SK-MEL-5 (cell line): ENCODE measurements at places on chromosomes 16 and 17. TPM values are rescaled to one million over a fixed set of nuclear protein-coding genes. Genes with fewer than 3 reads are reported as not detected.

Gene PIPOX
- total RNA-seq, result 0.21 TPM in 1 of 2 replicates, not detected in the other

GRCh38 chr17:21677911-21678310 is 14.4 kb upstream of the KCNJ18 start:
- no peak for DNase-seq

DNA sequence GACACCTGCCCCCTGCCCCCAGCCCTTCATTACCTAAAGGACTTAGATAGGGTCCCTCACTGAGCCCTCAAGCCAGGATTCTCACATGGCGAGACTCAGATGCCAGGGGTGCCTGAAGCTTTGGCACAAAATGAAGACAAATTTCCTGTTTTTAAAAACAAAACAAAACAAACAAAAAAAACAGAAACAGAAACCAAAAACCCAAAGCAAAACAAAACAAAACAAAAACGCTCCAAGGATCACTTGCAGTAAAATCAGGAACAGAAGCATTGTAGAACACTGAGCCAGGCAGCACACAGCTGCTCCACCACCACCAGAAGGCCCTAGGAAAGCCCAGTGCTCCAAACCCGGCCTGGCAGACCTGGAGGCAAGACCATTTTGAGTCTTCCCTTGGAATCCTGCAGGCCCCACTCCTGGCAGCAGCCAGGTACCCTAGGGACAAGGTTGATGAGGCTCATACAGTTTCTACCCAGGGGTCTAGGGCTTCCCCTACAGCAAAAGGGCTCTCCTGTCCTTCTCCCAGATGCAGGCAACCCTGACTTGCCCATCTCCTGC is 20.8 kb downstream of the MYO18A start:
- DNase-seq, result no peak

Gene NPIPA5
- total RNA-seq, result 0.32 and 0.93 TPM in 2 replicates

Gene GCGR
- not detected in 2 replicates for total RNA-seq

DNA sequence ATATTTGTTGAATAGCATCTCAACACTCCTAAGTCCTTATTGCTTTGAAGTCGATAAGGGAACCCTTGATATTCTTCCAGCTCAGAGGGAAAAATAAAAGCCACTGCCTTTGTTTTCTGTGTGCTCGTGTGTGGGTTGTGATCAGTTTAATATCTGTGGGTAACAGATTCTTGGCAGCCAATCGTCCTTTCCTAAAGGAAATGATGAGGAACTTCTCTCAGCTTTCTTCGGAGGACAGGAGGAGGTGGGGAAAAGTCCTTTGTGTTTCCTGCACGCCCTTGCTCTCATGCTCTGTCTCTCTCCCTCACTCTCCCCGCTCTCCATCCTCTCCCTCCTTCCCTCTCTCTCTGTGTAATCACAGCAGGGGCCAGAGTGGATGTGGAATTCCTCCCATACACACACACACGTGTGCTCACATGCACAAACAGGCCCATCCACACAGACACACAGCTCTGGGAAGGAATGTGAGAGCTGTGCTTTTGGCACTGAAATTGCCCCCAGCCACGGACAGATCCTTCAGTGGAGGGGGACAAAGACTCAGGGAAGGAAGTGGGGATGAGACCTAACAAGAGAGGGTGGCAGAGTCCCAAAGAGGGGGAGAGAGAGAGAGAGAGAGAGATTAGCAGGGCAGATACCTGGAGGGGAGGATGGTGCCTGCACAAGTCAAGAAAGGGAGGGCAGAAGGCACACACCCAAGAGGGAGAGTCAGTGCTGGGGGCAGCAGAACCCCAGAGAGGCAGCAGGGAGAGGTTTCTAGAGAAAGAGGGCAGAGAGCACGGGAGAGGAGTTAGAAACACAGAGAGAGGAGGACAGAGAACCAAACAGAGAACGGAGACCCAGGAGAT is 83.5 kb upstream of the PLCG2 start:
- DNase-seq, result no peak

DNA sequence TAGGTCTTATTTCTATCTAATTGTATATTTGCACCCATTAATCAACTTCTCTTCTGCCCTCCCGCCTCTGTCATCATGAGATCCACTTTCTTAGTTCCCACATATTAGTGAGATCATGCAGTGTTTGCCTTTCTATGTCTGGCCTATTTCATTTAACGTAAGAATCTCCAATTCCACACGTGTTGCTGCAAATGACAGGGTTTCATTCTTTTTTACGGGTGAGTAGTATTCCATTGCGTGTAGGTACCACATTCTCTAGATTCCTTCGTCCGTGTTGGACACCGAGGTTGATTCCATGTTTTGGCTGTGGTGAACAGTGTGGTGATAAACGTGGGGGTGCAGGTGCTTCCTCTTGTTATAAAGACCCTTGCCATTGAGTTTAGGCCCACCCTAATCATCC is 64.7 kb upstream of the GSE1 start:
- DNase-seq, result no peak

- DNase-seq, result peak; percentile 91
Observed at GRCh38 chr17:8057691-8058114, 18.8 kb downstream of the ALOX15B start.

Gene DPEP3
- total RNA-seq, result not detected in 2 replicates

- DNase-seq, result no peak
Observed at GRCh38 chr17:227078-227945, 45.9 kb upstream of the DOC2B start.

Gene NXPH3
- total RNA-seq, result 0.26 and 0.35 TPM in 2 replicates

Gene SYT17
- total RNA-seq, result 17.3 and 18.5 TPM in 2 replicates

GRCh38 chr17:49715717-49716279 is 8.0 kb upstream of the SLC35B1 start:
- no peak for DNase-seq

- no peak for DNase-seq
Observed at GRCh38 chr17:21772321-21772720, 80.0 kb downstream of the KCNJ18 start.

- no peak for DNase-seq
Observed at GRCh38 chr16:85055493-85056210, 28.1 kb downstream of the KIAA0513 start.

- no peak for DNase-seq
Observed at GRCh38 chr17:50728881-50729765, 9.7 kb downstream of the LUC7L3 start.

DNA sequence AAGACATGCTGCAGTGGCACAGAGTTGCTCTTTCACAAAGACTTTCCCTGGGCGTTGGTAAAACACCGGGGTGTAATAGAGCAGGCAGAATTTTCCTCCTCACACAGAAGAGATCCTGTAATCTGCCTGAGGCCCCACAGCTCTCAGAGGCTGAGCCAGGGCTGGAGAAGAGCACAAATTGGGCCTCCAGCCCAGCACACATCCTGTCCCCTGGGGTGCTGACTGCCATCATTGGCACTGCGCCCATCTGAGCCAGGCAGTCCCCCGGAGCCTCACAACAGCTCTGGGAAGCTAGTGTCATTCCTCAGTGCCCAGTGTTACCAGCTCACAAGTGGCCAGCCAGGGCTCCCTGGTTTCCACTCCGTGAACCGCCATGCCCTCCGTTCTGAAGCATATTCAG is 119.4 kb downstream of the SOCS1 start:
- peak; percentile 27 for DNase-seq

DNA sequence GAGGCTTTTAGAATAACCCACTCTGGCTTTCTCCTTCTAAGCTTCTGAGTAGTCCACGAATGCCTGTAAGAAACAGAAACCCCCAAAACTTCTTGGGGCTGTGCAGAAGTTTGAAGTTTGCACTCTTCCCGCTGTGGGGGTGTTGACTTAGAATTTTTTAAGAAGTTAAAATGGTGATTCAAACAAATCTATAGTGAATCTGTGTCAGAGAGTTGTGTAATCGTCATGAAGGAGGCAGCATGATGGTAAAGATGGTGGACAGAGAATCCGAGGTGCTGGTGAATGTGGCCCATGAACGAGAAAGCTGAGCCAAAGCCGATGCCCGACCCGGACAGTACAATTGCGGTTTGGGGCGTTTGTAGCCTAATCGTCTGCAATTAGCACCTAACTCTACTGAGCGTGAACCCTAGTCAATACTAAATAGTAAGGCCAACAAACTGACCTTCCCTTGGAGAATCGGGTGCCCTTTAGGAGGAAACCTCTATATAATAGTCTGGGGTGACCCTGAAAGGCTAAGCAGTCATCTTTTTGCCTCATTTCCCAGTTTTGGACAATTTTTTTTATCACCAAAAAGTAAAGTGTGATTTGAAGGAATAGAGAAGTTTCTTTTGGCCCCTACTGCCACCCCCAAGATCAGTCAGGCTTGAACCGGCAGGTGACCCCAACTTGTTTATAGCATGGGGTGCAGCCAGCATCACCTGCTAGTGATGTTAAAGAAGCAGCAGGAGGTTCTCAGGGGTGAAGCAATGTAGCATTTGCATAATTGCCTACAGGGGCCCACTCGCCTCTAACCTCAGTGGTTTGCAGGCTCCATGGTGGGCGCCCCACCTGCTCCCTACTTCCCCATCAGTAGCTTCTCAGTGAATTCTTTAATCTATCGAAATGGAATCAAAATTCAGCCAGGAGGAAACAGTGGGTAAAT is 11.2 kb downstream of the IRF8 start:
- no peak for DNase-seq

- DNase-seq, result no peak
Observed at GRCh38 chr17:8055851-8056231, 17.0 kb downstream of the ALOX15B start.

Gene MMD
- total RNA-seq, result 11.2 and 11.6 TPM in 2 replicates

- DNase-seq, result no peak
Observed at GRCh38 chr17:1146561-1147265, 33.1 kb downstream of the ABR start.

Gene LLGL2
- total RNA-seq, result 6.6 and 9.8 TPM in 2 replicates

DNA sequence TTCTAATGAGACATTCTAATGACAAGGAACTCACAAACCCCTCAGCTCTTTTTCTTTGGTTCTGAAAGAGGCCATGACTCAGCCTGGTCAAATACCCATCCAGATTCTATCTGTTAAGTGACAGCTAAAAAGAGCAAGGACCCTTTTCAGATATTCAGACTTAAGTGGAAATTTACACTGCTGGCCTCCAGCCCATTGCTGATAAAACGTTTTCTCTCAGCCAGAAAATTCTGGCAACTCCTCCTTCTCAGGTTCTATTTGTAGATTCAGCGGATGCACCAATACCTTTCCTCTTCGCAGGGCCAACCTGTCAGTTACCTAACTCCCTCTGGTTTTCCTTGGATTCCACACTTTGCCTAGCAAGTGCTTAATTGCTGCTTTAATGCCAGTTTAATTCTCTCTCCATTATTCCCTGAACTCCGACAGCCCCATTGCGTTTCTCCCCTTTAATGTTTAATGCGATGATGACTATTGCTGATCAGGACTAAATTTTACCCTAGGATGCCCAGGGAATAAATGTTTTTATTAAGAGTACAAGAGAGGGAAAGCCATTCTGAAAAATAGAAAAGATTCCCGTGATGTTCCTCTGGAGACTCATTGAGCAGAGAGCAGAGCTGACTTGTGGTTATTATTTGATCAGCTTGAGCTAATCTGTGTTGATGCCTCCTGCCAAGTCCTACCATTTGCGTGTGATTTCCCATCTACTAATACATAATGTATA is 35.9 kb upstream of the TOM1L1 start:
- no peak for DNase-seq

DNA sequence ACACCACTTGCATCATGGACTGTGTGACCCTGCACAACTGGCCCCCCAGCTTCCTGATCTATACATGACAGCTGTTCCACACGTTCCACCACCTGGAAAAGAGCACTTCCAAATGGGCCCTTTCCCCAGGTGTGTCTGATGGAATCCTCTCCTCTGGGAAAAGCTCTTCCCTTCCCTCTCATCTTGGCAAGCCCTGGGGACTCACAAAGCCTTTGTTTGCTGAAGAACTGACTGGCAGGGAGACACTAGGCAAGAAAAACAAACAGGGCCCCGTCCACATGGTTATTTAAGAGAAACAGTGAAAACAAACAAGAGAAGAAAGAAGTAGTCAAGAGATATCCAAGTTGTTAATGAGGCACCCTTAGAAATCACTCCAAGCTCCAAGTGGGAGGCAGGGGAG is 52.6 kb downstream of the C16orf95 start:
- no peak for DNase-seq

DNA sequence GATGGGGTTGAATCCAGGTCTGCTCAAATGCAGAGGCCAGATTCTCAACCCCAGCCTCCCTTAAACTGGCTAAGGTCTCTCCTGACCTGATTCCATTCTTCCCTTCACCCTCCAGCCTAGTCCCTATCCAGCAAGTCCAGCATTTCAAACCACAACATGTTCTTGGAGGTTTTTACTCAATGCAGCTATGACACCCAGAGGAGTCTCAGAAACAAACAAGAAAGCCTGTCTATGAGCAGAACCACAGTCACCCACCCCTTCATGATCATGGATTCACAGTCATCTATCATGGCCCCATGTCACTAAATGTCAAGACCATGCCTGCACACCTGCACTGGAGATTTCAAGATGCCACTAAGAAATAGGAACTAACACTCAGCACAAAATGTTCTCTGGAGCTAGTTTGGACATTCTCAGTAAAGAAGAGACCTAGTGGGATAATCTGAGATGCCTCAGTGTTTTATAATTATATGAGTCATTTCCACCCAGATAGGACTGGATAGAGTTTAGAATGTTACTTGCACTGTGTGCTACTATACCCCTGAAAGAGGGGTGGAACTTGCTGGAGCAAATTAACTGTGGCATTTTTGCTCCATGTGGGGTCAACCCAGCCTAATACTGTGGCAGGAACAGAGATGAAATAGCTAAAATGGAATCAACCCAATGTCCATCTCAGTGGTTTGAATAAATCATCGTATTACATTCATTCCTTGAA is 9.5 kb upstream of the METTL22 start:
- no peak for DNase-seq

- DNase-seq, result peak; percentile 48
Observed at GRCh38 chr17:57004944-57005579, 27.1 kb downstream of the SCPEP1 start.

DNA sequence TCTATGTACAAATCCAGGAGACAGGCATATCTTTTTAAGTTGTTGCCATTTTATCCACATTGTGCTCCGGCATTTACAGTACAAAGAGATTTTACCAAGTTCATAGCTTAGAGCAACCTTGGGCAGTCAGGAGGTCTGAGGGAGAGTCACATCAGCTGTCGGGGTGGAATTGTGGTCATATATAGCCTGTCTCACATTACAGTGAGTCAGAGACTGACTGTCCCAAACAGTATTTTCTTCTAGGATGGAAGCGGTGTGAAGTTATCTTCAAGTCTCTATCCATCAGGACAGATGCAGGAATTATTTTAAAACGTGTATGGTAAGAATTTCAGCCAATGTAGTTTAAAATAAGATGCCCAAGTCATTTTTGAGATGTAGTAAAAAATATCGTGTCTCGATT is 53.0 kb downstream of the GPRC5B start:
- peak; percentile 79 for DNase-seq

GRCh38 chr17:30576326-30576861 is 99.2 kb downstream of the GOSR1 start:
- no peak for DNase-seq

- DNase-seq, result no peak
Observed at GRCh38 chr17:69954241-69954925, 120.6 kb upstream of the KCNJ16 start.
